ENCODE measurements at places on chromosomes 12 and 14.
A peak's percentile ranks its signal among the peaks of the same experiment; 100 is the strongest.

DNA sequence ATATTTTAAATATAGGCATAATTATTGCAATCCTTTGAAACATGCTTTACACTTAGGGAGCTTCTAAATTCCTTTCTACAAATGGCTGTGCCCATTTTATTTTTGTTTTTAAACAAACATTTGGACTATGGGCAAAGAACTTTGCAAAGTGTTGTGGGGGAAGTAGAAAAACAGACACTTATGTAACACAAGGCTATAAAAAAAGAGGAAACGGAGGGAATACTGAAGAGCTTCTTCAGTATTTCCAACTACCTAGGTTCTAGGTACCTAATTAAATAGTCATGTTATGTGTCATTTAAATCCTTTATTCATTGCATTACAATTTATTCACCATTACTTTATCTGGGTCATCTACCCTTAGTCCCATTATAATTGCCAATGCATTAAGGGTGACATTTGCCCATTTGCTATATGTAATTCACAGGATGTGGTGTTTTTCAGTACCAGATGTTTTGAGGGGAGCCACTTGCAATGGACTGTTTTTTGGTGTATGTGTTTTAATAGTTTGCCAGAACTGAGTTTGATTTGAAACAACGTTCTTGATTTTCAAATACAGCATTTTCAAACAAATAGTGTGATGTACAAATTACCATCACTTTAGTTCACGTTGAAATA, 1.5 kb upstream of the MSRB3 start:
- no peak for DNase-seq

GRCh38 chr12:116647813-116648212, 88.6 kb downstream of the MAP1LC3B2 start:
- DNase-seq, result no peak

DNA sequence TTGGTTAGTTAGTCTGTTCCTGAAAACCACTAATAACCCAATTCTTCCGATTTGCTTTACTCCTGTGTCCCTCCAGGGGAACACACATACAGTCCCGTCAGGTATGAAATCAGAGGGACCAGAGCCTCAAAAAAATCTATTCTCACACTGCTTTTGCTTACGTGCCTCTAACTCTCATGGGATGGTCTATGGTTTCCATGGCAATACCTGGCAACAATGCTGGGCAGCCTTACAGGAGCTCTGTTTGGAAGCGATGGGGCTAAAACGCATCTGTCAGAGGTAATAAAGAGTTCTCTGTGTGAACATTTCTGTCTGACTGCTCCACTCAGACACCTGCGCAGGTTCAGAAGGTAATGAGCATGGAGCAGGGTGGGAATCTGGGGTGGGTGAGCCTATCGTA, 376.2 kb downstream of the GXYLT1 start:
- DNase-seq, result no peak

DNA sequence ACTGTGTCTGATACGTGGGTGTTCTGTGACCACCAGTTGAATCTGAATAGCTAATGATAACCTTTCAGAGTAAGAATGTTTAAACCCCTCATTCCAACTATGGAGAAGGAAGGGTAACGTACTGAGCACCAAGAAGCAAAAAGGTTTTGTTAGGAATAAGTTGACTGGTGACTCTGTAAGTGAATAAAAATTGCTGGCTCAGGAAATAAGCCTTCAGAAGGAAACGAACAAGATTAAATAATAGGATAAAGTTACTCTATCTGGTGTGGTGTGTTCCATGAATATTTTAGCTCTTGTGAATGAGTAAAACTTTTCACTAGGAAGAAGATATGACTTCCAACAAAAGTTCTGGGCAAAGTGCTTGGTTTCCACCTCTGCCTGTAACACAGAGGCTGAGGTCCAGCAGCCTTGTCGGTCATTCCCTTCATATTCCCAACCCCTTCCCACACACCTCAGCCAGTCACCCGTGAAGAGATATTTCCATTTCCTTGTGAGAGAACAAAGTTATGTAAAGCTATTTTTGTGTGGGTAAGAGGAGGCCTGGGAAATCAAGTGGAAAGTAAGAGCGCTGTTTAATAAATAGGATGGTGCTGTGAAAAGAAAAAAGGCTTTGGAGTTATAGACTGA, 47.1 kb downstream of the ARF6 start:
- no peak for DNase-seq

- no peak for DNase-seq
Observed at GRCh38 chr14:90266441-90267154, 10.2 kb downstream of the PSMC1 start.

GRCh38 chr12:21456291-21456780, 18.9 kb downstream of the PYROXD1 start:
- no peak for DNase-seq

DNA sequence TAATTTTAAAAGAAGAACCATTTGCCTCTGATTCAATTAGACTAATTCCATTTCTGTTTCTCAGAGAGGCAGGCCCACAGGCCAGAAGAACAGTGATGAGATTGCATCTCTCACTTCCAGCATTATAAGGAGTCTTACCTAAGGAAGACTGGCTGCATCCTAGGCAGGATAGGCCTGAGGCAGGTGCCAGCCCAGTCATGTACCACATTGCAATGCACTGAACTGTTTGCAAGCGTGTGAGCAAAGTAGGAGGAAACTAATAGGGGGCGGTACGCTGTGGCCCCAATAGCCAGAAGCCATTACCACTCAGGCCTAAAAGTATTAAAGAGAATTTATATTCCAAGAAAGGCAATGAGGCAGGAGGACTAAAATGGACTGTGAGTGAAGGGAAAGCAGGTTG, 12.1 kb upstream of the CNIH1 start:
- DNase-seq, result no peak

DNA sequence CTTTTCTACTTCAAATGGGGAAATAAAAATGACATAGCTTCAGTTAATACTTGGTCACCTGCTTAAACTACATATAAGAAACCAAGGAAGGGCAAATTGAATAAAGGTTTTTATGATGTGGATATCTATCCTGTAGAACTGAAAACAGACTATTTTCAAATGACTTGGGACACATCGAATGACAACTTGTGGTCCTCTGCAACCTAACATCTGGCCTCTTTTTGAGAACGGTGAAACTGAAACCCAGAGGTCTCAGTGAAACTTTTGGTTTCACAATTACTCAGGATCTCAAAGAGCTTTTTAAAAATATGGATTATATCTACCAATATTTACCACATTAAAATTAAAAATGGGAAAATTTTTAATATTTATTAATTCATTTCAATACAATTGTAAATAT, 65.2 kb downstream of the PPP2R5E start:
- DNase-seq, result no peak

DNA sequence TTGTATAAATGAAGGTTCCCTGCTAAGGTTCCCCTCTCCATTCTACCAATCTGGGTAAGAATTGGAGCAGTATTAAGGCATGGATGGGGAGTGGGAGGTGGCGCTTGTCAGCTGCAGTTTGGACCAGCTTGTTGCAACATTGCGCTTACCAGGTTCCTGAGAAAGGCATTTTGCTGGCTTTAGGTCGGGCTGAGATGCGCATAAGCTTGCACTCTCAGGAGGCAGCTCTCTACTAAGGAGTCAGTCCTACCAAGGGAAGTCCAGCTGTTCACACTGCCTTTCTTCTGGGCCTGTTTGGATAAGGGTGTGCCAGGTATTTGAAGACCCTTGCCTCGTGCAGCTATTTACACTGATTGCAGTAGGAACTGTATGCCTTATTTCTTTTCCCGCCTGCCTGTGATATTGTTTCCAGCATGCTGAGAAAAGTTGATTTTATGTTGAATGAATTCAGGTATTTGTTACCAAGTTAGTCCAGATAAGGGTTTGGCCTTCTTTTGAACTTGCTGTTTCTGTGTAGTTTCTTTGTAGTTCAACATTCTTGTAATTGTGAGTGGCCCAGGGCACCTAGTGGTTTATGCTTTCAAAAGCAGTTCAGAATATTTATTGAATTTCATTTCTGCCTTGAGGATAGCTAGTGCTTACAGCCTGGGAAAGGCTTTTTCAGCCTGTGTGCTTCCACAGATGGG, 2.6 kb downstream of the MLEC start:
- DNase-seq, result no peak

- DNase-seq, result no peak
Observed at GRCh38 chr12:49058366-49059044, 2.1 kb downstream of the KMT2D start.

DNA sequence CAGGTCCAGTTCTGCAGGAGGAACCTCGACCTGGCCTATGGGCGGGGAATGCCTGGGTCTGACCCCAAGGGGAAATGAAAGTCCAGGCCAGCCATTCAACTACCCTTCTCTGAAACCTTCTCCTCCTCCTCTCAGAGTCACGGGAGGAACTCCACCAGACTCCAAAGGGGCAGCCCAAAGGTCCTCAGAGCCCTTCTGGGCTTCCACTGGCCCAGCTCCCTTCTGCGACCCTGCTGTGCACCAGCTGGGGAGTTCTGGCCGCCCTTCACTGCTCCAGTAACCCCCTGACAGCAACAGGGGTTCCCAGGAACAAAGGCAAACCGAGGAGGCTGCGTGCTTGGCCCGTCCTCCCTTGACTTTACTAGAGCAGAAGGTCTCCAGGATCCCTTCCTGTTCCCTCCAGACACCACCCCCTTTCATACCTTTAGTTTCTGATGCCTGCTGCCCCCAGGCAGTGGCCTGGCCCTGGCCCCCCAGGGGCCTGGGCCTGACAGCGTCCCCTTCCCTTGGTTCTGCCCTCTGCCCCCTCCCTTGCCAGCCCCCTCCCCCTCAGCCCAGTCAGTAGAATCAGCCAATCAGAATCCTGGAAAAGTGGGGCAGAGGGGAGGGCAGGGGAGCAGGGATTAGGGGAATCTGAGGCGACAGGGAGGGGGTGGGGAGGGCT, 850 bp upstream of the ZNF385A start:
- no peak for DNase-seq

GRCh38 chr14:22488522-22489243, 100.3 kb downstream of the DAD1 start:
- DNase-seq, result no peak

GRCh38 chr12:51071663-51072062, 11.7 kb downstream of the CSRNP2 start:
- no peak for DNase-seq

GRCh38 chr12:56684745-56685359, 3.2 kb downstream of the PTGES3 start:
- peak; percentile 60 for DNase-seq

GRCh38 chr14:86987966-86988365, 1005.0 kb downstream of the GALC start:
- no peak for DNase-seq

GRCh38 chr14:74429991-74430390, 4.0 kb upstream of the SYNDIG1L start:
- DNase-seq, result no peak

DNA sequence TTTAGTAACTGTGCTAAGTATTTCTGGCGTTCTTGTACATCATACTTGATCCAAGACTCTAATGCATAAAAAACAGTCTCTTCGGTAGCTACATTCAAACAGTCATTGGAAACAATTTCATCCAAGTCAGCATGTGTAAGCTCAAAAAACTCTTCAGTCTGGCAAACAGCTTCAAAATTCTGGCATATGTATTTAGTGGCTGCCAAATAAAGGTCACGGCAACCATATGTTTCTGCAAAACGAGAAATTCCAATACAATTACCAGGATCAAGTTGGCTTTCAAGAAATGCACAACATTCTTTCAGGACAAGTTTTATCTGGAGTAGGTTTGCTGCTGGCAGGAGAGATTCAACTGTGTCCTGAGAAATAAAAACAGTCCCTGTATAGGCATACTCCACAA, 16.5 kb downstream of the KLHL28 start:
- DNase-seq, result no peak

DNA sequence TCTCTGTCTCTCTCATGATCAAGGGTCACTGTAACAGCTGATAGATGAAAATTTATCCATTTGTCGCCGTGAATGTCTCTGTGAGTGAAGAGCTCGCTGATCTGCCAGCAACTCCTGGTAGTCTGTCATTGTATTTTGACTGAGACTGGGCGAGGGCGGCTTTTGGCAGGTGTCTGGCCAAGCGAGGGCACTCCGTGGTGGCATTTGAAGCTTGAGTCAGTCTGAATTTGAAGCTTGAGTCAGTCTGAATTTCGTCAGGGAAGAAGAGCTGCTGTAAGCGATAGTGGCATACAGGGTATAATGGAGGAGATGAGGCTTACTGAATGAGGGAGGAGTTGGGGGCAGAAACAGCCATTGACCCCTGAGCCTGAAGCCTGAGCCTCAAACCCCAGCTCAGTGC, 56.8 kb upstream of the FAM181A start:
- no peak for DNase-seq

DNA sequence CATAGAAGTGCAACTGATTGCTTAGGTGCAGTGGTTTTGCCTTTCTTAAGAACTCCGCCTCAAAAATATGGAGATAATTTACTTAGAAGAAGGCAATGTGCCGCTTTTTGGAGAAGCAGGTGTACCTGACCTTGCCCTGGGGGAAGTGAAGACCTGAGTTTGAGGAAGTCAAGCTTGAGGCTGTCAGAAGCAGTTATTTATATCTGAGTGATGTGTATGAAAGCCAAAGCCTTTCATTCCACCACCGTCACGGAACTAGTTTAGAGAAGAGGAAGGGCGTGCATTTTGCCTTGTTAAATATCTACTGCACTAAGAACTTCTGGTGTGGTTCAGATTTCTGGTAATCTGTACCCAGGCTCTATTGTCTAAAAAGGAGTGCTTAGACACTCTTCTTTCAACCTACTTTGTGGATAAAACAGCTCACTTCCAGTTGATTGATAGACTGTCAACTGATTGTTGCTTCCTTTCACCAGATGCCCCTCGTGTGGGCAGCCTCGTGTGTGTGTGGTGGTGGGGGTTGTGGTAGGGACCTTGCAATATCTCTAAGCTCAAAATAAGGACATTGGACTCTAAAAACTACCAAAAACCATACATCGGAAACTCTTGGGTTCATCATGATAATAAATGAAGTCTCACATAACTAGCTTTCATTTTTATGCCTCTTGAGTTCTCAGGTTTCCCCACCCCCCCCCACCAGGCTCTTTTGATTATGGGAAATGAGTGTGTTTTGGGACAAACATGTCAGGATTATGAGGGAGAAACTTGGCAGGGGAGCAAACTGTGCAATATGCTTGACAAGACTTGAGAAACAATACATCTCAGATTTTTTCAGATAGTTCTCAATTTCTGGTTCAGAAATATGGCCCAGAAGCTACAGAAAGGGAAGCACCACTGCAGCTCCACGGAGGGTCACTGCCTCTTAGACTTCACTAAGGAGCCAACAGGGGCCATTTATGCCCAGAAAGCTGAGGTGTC, 78.6 kb downstream of the ARF6 start:
- DNase-seq, result no peak

All from Caki2 (cell line).